Suppressor macrophage (primary cell): ENCODE measurements at places on chromosomes 12 and 14.

- DNase-seq: no peak
Observed at GRCh38 chr14:99928963-99929362, 135.8 kb downstream of the EML1 start.

DNA sequence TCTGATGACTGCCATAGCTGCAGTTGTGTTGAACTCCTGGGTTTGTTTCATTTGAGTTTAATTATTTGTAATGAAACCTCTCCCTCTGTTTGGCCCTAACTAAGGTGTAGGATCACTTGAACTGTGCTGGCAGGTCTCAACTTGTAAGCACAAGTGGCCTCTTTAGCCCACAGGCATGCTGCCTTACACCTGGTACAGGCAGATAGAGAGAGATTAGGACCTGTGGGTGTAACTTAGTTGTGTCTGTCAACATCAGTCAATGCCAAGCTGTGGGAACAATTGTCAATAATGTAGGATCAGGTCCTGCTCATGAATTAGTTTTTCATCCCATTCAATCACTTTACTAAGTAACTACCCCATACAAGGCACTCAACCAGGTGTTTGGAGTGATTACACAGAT, 263.0 kb upstream of the G2E3 start:
- DNase-seq: no peak

- no peak for DNase-seq
Observed at GRCh38 chr12:57626921-57627445, 6.0 kb downstream of the B4GALNT1 start.

DNA sequence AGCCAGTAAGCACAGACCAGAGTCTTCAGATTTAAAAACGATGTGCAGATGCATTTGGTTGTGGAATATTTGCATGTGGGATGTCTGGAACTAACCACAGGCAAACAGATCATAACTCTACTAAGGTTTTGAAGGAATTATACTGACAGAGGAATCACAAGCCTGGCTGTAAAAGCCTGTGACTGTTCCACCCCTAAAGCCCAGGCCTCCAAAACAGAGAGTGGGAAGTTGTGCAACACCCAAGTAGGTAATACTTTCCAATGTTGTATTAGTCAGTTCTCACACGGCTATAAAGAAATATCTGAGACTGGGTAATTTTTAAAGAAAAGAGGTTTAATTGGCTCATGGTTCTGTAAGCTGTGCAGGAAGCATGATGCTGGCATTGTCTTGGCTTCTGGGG, 68.1 kb upstream of the DCD start:
- DNase-seq: peak; percentile 72

DNA sequence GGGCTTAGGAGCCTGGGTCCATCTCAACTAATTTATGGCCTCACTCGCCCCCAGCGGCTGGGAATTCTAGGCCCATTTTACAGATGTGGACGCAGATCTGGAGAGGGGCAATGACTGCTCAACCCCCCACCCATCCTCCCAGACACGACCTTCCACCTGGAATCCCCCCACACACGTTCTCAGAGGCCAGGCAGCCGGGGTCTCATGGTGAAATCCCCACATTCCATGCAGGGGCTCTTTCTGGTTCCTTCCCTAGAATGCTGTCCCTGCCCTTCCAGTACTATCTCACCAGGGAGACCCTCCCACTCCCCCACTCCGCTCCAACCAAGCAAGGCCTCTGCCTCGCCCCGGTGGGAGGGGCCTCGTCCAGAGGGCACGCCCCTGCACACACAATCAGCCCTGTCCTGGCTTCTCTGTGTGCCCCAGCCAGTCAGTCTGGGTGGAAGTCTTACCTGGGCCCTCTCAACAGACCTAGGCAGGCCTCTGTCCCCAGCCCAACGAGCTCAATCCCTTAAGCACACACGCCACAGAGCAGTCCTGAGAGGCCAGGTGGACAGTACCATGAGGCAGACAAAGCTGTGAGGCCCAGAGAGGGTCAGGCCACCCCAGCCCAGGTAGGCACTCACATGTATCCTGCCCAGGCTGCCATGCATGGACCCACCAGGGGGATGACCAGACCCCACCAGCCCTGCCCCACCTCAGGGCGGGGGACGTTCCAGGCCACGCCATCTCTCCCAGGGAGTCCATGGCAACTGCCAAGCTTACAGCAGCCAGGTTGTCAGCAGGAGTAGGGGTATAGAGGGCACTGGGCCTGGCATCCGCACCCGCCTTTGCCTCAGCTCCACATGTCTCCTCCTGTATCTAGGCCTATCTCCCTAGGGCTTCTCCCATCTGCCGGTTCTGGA, 1.3 kb upstream of the ANKRD9 start:
- DNase-seq: peak; percentile 59

- DNase-seq: peak; percentile 19
Observed at GRCh38 chr14:71361336-71361735, 454.1 kb downstream of the PCNX1 start.

DNA sequence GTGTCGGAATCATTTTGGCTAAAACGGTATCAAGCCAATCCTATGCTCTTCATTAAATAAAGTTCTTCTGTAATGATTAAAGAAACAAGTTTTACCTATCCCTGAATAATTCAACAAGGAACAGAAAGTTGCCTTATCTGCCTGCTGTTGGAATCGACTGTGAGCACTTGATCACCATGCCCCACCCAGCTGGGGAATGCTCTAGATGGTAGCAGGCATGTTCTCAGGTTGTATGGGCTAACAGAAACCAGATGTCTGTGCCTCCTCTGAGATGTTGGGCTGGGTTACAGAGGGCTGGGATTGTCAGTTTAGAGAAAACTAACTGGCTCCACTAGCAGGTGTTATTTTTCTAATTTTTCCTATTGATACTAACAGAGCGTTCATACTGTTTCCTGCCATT, 28.9 kb downstream of the RTRAF start:
- DNase-seq: no peak

DNA sequence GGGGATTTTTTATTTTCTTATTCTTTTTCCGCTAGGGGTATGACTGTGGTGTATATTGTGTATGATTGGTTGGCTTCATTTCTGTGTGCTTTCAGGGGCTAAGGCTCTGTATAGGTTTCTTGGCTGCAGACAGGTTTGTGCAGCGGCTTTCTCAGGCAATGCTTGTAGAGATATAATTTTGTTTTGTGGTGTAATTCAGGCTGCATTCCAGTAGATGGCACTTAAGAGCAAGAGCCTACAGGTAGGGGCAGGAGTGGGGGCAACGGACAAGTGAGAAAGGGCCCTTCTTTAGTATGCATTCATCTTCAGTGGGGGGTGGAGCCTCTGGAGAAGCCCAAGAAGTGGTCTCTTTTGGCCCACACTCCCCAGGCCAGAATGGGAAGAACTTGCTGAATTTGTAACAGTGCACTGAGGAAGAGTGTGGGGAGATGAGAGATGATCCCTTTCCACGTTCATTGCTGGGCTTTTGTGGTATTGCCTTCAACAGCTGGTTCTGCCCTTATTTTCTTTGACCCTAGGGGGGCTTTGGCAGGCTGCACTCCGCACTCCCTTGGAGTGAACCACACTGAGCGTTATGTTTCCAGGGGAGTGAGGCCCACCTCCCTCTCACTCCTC, 78.6 kb downstream of the IFNG-AS1 start:
- no peak for DNase-seq

- DNase-seq: no peak
Observed at GRCh38 chr12:53230108-53230845, 1.7 kb downstream of the RARG start.

DNA sequence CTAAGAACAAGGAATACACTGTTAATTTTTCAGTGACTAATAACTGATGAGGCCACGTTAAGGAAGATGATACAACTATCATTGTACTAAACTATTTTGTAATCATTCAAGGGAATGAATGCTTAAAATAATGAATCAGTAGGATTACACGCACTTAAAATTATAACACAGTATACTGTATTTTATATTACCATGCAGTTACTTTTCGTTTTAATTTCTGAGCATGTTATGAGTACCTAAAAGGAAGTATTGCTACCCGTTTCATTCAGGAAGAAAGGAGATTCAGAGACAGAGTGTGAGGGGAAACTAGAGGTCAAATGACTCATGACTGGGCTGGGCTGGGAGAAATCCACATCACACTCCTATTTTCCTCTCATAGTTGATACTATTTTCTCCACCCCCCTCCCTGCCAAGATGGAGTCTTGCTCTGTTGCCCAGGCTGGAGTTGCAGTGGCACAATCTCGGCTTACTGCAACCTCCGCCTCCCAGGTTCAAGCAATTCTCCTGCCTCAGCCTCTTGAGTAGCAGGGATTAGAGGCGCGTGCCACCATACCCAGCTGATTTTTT, 202.0 kb downstream of the PPM1H start:
- DNase-seq: peak; percentile 70

DNA sequence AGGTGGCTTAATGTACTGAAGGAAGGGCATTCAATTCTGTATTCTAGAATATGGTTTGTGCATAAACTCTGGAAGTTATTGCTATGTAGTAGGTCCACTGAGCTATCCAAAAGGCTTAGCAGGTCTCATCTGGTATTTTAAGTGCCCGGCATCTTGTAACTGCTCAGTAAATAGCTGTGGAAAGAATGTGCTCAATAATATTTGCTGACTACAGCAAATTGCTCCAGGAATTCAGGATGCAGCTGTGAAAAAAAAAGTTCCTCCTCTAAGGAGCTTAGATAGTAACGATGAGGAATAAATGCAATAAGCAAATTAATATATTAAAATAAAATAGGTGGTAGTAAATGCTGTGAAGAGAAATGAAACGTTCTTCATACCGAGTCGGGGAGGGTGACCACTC, 857.1 kb downstream of the AACS start:
- no peak for DNase-seq

- peak; percentile 20 for DNase-seq
Observed at GRCh38 chr12:92745856-92746550, 43.2 kb downstream of the PLEKHG7 start.

GRCh38 chr12:75526655-75527511, 15.5 kb upstream of the KRR1 start:
- peak; percentile 54 for DNase-seq

DNA sequence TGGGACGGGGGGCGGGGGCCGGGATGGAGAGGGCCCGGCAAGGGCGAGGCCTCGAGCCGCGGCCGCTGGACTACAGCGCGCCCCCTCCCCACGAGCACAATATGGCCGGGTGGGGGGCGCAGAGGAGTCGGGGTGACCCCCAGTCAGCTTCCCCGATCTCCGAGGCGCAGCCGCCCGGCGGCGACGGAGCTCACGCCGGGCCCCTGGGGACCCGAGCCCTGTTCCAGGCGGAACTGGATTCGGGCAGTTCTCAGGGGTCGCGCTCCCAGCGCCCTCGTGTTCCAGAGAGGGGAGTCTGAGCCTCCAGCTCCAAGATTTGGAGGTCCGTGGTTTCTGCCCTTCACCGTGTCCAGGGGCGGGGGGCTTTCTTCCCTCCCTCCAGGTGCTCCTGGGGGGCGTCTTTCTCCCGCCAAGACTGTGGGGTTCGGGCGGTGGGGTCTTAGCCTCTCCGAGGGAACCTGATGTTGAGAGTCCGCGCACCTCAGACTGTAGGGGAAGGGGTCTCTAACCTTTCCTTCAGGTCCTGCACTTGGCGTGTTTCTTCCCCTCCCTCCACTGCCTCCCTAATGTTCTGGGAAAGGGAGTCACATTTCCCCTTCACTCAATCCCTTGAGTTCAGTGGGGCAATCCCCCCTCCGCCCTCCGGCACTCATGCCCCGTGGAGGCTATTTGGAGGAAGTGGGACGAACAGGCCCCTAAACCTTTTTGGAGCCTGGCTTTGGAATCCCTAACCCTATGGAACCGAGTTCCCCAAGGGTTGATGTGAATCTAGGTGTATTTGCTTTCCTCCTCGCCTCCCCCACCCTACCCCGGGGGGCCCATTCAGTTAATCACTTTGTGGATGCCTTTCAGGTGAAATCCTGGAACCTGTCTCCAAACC, 584 bp downstream of the ACVR1B start:
- peak; percentile 51 for DNase-seq

DNA sequence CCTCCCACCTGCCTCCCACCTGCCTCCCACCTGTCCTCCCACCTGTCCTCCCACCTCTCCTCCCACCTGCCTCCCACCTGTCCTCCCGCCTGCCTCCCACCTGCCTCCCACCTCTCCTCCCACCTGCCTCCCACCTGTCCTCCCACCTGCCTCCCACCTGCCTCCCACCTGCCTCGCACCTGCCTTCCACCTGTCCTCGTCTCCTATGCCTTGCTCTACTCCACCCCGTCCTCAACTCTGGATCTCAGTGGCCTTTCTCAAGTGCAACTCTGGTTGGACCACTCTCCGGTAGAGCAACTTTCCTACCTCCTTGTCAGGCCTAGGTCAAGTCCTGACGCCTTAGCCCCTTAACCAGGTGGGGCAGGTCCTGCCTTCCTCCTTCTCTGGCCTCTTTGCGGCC, 29.3 kb upstream of the PEX5 start:
- DNase-seq: no peak

GRCh38 chr12:57740656-57741412, 2.3 kb upstream of the AGAP2 start:
- peak; percentile 41 for DNase-seq

GRCh38 chr14:103022685-103023044, 34.7 kb downstream of the CDC42BPB start:
- no peak for DNase-seq

- DNase-seq: no peak
Observed at GRCh38 chr14:43471595-43471994, 1035.5 kb downstream of the FSCB start.

- DNase-seq: no peak
Observed at GRCh38 chr14:69519204-69520100, 34.9 kb downstream of the PLEKHD1 start.

DNA sequence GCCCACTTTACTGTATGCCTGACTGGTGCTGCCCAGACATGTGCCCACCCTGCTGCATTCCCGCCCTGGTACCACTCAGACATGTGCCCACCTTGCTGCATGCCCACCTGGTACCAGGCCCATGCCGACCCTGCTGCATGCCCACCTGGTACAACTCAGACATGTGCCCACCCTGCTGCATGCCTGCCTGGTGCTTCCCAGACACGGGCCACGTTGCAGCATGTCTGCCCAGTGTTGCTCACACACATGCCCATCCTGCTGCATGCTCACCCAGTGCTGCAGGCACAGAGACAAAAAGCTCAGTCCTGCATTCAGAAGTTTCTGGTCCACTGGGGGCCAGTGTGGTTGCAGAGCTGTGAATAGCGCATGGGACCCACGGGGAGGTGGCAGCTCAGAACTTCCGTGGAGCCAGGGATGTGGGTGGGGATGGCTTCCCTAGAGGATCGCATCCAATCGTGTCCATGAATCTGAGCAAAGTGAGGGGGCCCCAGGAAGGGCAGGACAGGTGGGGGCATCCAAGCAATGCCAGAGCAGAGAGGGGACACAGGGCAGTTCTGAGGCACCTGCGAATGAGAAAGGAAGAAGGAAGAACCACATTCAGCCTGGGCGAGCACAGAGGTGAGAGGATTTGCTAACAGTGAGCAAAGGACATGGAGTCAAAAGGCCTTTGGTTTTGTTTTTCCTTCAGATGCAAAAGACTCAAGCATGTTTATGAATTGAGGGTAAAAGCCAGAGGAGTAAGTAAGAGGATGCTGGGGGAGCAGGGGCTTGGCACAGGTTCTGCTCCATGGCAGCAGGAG, 175.9 kb upstream of the C14orf180 start:
- no peak for DNase-seq

- DNase-seq: no peak
Observed at GRCh38 chr14:94942601-94943000, 172.7 kb upstream of the GSC start.

GRCh38 chr14:67911562-67911961, 92.0 kb downstream of the RAD51B start:
- DNase-seq: no peak

GRCh38 chr12:24479131-24479530, 469.8 kb downstream of the BCAT1 start:
- DNase-seq: no peak
